HT1080 (cell line): ENCODE measurements at places on chromosomes 2 and 18.

DNA sequence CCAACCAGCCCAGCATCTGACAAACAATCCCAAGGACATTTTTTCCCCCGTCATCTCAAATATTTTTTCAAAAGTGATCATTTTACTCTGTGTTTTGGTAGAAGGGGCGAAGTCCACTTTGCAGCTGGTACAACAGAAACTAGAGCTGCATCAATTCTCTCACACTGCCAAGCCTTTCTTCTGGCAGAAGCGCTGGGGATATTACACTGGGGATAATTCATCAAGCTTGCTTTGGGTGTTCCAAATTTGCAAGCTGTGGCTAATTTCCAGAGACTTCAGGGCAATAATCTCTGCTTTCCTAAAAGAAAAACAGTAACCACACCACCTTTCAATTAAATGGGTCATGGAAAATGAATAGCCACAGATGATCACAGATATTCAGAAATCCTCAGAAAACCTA, 238.3 kb downstream of the SLC8A1 start:
- no peak for DNase-seq

GRCh38 chr2:102028470-102028869, 36.7 kb downstream of the IL1R2 start:
- no peak for DNase-seq

DNA sequence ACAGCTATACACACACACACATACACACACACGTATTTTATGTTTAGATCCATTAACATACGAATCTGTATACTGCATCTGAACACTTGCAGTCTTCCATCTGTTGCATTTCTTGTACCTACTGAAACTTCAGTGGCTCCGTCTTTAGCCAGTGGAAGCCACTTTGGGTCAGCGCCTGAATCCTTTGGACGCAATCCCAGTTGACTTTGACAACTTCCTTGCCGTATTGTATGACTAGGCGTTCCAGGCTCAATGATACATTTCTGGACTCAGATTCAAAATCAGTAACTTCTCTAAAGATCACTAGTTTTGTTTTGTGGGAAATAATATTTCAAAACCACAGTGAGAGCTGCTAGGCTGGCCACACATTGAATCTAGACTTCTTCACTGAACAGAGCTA, 101.5 kb upstream of the GPC1 start:
- DNase-seq: no peak

- DNase-seq: peak; percentile 87
These were observed 32.5 kb downstream of the R3HDM1 start for GRCh38 chr2:135563793-135564192.

DNA sequence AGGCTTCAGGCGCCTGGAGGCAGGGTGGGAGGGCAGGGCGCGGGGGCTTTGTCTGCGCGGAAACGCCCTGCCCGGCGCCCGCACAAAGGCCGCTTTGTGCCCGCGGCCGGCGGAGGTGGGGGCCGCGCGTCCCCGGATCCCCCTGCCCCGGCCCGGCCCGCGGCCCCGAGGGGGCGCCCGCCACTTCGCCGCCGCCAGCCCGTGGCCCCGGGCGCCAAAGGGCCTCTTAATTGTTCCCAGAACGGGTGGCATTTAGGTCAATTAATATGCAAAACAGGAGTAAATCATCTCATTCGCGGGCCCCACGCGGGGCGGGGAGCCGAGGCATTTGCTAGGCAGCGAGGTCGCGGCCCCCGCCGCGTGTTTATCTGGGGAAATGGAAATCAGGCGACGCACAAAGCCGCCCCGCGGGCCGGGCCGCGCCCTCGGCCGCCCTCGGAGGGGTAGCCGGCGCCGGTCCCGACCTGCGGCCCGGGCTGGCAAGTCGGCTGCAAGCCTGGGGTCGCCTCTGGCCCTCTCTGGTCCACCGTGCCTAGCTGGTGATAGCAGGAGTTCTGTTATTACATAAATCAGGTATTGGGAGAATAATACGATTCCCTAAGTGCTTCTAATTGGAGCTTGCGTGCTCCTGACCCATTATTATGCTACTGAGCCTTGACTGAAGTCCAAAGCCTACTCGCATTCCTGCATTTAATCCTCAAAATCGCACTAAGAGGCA, 148.2 kb upstream of the GLI2 start:
- no peak for DNase-seq

DNA sequence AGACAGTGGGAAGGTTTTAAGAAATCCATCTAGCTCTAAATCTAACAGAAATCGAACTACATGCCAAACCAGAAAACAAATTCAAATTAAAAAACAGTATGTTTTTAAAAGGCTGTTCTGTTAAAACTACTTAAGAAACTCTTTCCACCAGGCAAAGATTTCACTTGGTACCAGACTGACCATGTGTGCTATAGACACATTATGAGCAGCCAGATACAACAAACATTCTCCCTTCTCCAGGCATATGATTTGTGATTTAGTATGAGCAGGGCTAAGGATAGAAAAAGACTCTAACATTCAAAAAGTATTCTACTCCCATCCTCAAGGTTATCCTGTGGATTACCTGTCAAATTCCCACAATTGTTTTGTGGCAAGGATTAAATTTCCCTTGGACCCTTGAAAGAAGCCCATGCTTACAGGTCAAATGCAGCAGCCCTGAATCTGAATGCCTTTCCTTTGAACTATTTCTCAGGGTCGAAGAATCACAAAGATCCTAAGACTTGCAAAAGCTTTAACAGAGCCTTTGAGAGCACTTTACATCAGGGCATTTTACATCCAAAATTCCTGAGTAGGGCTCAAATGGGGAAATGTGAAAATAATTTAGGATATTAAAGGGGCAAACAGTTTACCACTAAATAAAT, 42.5 kb upstream of the TTC32 start:
- no peak for DNase-seq

DNA sequence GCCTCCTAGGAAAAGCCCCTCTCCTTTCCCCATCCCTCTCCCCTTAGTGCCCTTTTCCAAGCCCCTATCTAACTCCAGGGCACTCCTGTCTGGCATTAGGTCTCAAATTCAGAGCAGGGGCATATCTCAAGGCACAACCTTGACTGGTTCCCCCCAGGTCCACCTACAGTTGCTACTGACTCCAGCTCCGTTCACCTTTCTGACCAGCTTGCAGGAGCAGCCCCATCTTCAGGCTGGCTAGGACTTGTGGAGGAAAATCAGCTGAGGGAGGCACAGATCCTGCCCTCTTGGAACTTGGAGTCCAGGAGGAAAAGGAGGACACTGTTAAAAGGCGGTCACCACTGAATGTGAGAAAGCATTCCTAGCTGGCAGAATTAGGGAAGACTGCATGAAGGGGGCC, 152.4 kb downstream of the ZFP36L2 start:
- no peak for DNase-seq
